Dermis microvascular lymphatic vessel endothelial cell (primary cell): ENCODE measurements at places on chromosomes 6 and 20.

DNA sequence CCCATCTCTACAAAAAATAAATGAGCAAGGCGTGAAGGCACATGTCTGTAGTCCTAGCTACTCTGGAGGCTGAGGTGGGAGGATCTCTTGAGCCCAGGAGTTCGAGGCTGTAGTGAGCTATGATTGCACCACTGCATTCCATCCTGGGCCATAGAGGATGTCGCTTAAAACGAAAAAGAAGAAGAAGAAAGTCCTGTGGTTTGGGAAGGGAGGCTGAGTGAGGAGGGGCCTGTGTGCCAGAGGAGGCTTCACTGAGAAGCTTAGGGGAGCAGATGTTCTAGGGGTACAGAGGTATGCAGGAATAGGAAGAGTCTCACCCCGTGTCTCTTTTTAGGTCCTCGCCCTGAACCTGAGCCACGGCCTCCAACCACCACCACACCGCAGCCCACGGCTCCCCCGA lies 4.2 kb downstream of the MMP9 start:
- DNase-seq = no peak

DNA sequence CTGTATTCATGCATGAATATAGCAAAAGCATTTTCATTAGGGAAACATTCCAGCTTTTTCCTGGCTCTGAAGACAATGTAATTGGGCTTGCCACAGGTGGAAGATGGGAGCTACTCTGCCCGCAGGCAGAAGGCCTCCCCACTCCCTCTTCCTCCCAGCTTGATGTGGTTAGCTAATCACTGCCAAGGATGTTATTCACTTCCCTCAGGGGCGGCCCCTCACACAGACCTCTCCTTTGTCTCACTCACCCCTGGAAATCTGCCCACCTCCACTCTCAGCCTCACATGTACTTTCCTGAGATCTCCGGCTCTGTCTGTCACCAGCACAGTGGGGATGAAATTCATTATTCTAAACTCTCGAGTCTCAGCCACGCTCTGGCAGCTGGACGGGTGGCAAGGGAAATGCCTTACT lies 100.7 kb downstream of the ANKRD60 start:
- DNase-seq = peak; percentile 82

GRCh38 chr6:112690497-112691202 lies 343.5 kb downstream of the RFPL4B start:
- no peak for DNase-seq

GRCh38 chr6:150830439-150831165 lies 34.9 kb upstream of the MTHFD1L start:
- no peak for DNase-seq

GRCh38 chr6:18359237-18359885 lies 27.8 kb upstream of the RNF144B start:
- DNase-seq = no peak
